Amniotic epithelial cell (primary cell): ENCODE measurements at places on chromosomes 2 and 18.

DNA sequence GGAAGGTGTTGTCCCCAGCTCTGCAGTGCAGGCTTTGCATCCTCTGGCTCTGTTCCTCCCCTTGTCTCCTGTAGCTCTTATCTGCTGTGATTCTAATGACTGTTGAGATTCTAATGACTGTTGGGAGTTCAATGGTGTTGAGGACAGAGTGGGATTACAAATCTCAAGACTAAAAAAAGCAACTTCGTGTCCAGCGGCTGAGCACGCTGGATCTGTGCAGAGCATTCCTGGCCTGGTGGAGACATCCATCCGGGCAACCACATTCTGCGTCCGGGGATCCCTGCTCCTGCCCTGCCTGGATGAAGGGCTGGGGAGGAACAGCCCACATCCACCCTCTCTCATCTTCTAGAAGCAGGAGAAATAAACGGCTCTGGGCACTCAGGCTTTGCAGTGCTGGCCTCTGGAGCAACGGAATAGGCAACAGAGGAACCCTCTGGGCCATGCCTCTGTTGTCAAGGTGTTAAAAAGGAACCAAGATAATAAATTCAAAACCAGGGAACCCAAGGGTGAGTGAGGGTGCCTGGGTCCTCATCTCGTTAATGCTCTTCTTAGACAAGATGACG lies 106.7 kb upstream of the ASB18 start:
- no peak for DNase-seq

DNA sequence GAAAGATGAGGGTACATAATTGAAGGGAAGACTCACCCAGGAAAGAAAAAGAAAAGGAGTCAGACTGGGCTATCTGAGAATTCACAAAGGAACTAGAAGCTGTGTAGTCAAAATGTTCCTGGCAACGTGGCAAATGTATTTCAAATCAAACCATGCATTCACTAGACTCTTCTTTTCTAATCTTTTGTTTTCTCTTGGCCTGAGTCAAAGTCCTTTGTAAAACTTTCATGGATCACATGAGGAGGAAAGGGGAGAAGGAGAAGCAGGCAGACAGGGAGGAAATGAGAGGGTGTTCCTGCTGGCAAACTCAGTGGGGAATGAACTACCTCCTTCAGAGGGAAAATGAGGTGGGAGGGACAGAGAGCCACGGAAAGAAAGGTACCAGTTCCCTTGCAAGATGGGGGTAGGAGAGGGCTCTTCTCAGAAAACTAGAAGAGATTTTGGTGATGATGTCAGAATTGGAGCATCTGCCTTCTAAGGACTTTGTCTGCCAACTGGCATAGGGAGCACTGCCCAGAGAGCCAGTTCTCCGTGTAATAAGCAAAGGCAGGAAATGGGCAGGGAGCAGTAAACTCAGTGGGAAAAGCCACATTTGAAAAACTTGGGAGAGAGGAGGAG lies 51.4 kb downstream of the SLC8A1 start:
- DNase-seq: no peak

DNA sequence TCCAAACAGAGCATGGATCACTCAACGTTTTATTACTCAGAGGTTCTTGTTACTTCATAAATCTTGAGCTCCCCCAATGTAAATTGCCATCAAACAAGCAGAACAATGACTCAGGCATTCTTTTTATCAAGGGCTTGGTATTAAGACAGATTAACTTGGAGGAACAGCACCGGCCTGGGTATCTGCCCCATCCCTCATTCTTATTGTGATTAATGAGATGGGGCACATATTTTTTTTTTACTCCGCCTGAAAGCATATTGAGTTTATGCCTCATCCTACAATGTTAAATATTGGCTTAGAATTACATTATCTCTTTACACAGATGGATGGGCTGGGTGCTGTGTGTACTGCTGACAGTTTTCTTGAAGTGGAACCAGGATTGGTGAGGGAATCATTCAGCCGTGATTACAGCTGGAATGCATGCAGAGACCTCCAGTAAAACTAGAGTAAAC lies 387.3 kb downstream of the CLIP4 start:
- peak; percentile 92 for DNase-seq

GRCh38 chr18:3706279-3707097 lies 256.5 kb downstream of the TGIF1 start:
- peak; percentile 94 for DNase-seq

DNA sequence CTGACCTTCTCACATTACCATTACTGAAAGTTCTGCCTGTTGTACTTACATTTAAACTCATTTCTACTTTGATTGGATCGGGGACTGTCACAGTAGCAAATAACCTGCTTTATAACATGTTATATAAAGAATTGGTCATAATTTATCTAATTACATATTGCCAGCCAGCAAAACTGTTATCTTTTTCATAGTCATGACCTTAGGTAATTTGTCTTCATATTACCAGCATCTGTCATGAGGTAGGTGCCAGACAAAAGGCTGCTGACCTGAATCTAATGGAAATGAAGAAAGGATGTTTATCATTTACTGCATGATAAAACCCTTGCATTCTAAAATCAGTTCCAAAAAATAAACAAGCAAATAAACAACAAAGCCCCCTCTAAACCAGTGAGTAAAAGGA lies 89.4 kb upstream of the LRP1B start:
- no peak for DNase-seq

GRCh38 chr18:44747157-44747556 lies 66.5 kb downstream of the SETBP1 start:
- no peak for DNase-seq
